ENCODE measurements at places on chromosomes 3 and 15.

- no peak for DNase-seq
Measured at GRCh38 chr3:61449327-61450040, 111.9 kb upstream of the PTPRG start.

- DNase-seq, result no peak
Measured at GRCh38 chr15:70596354-70597055, 166.9 kb downstream of the UACA start.

DNA sequence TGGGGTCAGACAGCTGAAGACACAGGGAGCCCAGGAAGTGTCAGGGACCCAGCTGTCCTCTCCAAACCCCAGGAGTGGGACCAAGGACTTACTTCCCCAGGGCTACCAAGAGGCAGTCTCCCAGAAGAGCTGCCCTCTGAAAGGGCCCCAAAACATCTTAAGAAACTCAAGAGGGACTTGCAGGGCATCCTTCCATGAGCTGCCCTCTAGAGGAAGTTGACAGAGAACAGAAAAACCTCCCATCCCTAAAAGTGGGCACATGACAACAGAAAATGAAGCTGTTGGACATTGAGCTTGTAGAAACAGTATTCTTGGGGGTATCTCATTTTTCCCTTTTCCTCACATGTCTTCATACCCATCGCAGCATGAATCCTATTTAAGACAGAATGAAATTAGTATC, 58.9 kb downstream of the MECOM start:
- no peak for DNase-seq

GRCh38 chr3:53630547-53630946, 136.1 kb downstream of the CACNA1D start:
- no peak for DNase-seq

GRCh38 chr3:142209655-142210054, 15.7 kb downstream of the GK5 start:
- DNase-seq, result no peak
